Frontal cortex (tissue), 4 donors: ENCODE measurements at places on chromosomes 6 and 20. TPM values are rescaled to one million over a fixed set of nuclear protein-coding genes. Genes with fewer than 3 reads are reported as not detected.

GRCh38 chr6:165403006-165403595 is 93.7 kb upstream of the C6orf118 start:
- DNase-seq = no peak

- DNase-seq = no peak
Observed at GRCh38 chr6:148760568-148761526, 14.0 kb downstream of the UST start.

DNA sequence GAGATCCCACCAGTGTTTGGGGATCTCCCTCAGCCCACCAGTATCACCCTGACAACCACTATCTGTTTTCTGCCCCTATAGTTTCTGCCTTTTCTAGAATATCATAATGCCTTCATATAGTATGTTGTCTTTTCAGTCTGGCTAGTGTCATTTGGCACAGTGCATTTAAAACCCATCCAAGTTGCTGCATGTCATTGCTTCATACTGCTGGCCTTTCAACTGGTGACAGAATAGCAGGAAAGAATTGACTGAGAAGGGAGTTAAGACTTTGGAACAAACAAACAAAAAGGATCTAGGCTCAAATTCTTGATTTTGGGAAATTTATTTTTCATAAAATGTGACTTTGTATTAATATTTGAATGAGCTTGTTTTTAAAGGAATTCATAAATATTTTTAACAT is 4.5 kb downstream of the LMBRD1 start:
- no peak for DNase-seq

DNA sequence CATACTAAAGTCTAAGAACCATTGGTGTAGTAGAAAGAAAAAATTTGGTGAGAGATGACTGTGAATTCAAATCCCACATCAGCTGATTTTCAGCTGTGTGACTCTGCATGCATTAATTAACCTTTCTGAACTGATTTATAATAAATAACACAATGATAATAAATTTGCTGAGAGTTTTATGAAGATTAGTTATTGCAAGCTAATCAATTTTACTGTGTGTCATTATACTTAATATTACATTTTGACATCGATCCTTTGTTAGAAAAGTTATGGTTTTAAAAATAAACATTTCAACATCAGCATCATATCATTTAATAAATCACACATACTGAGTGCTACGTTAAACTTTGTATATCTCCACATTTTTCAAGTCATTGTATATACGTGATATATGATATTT is 599.7 kb upstream of the MMS22L start:
- no peak for DNase-seq

DNAH8 gene
- total RNA-seq = under 0.01 TPM

PRKN gene
- total RNA-seq = 6.1 TPM

SSR1 gene
- total RNA-seq = 40.4 TPM

COL11A2 gene
- total RNA-seq = 1.2 TPM

PI3 gene
- not detected for total RNA-seq

SMIM29 gene
- 23.2 TPM for total RNA-seq

GPX5 gene
- not detected for total RNA-seq
